ENCODE measurements at places on chromosomes 16 and 17.

DNA sequence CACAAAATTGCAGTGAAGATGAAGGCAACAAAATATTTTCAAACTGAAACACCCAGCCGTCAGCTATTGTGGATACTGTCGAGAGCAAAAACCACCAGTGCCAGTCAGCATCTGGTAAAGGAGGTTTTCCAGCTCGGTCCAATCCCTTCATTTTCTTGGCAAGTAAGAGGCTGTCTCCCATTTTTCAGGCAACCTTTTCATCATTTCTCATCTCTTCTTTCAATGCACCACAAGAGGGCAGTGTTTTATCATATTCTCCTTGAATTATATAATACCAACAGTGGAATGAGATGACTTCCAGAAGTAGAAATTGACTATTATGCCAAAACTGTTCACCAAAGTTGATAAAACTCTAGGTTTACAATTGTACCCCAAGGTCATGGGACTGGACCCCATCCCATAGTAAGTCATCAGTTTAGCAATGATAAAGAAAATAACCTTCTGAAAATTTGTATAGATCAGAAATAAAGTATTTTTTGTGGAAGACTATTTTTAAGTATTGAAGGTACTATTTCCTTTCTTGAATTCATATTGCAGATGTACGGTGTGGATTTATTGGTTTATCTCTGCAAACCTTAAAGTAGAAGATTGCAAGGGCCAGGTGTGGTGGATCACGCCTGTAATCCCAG, 16.8 kb downstream of the NQO1 start:
- no peak for DNase-seq
- peak overlapping the region; percentile 24 for H3K27ac ChIP-seq
- peaks cover 3% of the 10 kb centered on the region for H3K36me3 ChIP-seq
- no peak overlapping the region for H3K4me3 ChIP-seq

DNA sequence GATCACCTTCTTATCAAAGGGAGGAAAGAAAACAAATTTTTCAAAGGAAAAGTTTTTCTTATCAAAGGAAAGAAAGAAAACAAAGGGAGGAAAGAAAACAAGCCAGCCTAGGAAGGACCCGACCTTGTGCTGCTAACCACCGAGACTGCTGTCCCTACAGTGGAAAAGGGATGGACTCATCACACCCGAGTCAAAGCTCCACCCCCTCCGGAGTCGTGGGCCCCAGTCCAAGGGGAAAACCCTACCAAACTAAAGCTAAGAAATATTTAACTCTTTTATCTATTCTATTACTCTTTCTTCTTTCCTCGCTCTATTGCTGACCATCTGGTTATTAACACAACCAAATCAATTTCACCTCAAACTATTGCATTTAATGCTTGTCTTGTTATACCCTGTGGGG, 6.1 kb upstream of the ENDOV start:
- peaks cover 17% of the 10 kb centered on the region for H3K27me3 ChIP-seq
- no peak overlapping the region for H3K27ac ChIP-seq
- peaks cover 6% of the 10 kb centered on the region for H3K4me1 ChIP-seq
- no peak overlapping the region for H3K4me3 ChIP-seq
- DNase-seq, result no peak
- H3K36me3 ChIP-seq, result no peaks in the 10 kb centered on the region

DNA sequence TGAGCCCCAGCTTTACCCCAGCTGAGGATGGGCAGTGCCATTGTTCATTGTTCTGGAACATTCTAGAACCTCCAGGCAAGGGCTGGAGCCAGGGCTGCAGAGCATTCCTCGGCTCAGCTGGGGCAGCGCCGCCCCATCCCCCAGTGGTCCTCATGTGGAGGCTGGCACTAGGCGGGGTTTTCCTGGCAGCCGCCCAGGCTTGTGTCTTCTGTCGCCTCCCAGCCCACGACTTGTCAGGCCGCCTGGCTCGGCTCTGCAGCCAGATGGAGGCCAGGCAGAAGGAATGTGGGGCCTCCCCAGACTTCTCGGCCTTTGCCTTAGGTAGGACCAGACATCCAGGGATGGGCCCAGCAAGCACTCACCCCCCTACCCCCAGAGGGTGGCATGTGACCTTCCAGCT, at the start of gene TMEM95:
Gene TMEM95, plus strand, starts transcription at position 104 of the 400 bp plus-strand sequence. Its CDS starts 49 bp downstream, at position 153.
- H3K27ac ChIP-seq, result peak within 1 kb of the TSS; percentile 91
- no peaks in the 10 kb centered on the region for H3K27me3 ChIP-seq
- DNase-seq, result no peak
- no peaks in the 10 kb centered on the region for H3K36me3 ChIP-seq

DNA sequence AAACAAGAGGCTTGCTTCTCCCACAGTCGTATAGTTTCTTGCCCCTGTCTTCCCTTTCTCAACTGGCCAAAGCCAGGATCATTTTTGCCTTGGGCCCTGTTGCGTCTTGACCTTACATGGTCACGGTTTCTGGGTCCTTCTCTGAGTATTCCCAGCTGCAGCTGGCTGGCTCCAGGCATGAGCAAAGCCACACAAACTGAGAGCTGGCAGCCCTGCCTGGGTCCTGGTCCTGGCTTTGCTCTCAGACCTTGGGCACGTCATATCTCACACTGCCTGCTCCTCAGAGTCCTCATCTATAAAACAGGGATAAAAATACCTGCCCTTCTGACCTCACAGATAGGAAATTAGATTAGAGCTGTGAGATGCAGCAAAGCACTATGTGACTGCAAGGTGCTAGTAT, 277.6 kb downstream of the CBLN1 start:
- H3K4me1 ChIP-seq, result peaks cover 13% of the 10 kb centered on the region
- H3K27me3 ChIP-seq, result peaks cover 16% of the 10 kb centered on the region

DNA sequence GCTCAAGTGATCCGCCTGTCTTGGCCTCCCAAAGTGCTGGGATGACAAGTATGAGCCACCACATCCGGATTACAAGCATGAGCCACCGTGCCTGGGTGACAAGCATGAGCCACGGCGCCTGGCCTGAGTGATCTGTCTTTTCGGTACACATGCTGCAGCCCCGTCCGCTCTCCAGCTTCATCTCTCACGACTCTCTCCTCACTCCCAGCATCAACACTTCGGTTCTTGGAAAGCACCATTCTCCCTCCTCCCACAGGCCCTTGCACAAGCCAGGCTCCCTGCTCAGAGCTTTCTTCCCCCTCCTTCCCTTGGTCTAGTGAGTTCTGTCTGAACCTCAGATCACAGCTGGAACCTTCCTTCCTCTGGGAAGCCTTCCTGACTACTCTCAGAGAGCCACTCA, 6.5 kb upstream of the NCBP3 start:
- DNase-seq, result no peak
- no peak overlapping the region for H3K27ac ChIP-seq
- no peaks in the 10 kb centered on the region for H3K4me1 ChIP-seq
- no peaks in the 10 kb centered on the region for H3K36me3 ChIP-seq
- peaks cover 3% of the 10 kb centered on the region for H3K27me3 ChIP-seq

DNA sequence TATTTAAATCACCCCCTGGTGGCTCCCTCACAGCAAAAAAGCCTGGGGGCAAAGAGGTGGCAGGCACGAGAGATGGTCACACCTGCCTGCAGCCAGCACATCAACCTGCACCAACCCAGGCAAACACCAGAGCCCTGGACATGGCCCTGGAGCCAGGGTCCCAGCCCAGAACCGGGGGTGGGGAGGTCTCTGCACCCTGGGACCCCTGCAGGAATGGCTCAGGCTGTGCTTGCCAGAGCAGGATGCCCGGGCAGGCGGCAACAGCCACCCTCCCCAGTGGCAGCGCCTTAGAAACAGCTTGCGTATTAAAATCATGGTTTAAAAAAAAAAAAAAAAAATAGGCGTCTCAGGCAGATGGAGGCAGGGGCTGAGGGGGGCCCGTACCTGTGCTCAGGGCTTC, 16.2 kb downstream of the MYBBP1A start:
- no peak for DNase-seq
- no peaks in the 10 kb centered on the region for H3K36me3 ChIP-seq
- no peak overlapping the region for H3K4me3 ChIP-seq
- H3K27ac ChIP-seq, result no peak overlapping the region
- H3K4me1 ChIP-seq, result peaks cover 4% of the 10 kb centered on the region

- H3K4me1 ChIP-seq, result peaks cover 21% of the 10 kb centered on the region
- H3K36me3 ChIP-seq, result peaks cover 9% of the 10 kb centered on the region
- DNase-seq, result no peak
- no peak overlapping the region for H3K4me3 ChIP-seq
These were observed 34.8 kb downstream of the MMD start for GRCh38 chr17:55386796-55387332.

GRCh38 chr16:57000271-57001025, 11.1 kb downstream of the NLRC5 start:
- H3K4me3 ChIP-seq, result no peak overlapping the region
- no peaks in the 10 kb centered on the region for H3K4me1 ChIP-seq
- peaks cover 14% of the 10 kb centered on the region for H3K27me3 ChIP-seq

DNA sequence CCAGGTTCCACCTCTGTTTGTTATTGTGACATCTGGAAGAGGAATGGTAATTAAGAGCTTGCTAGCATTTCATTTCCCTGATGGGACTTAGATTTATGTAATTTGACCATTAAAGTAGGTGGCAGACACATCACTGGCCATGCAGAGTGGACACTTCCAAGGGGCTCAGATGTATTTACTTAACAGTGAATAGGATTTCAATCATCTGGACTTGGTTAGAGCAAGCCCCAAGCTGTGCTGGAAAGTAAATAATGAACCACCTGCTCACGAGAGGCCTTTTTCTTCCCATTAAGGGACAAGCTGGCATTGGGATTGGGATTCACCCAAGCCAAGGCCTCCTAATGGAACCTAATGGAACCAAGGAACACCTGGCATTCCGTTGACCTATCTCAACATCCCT, 395.3 kb downstream of the HS3ST4 start:
- H3K36me3 ChIP-seq, result no peaks in the 10 kb centered on the region
- no peak for DNase-seq
- H3K27me3 ChIP-seq, result no peaks in the 10 kb centered on the region
- no peak overlapping the region for H3K4me3 ChIP-seq
- peaks cover 3% of the 10 kb centered on the region for H3K4me1 ChIP-seq

DNA sequence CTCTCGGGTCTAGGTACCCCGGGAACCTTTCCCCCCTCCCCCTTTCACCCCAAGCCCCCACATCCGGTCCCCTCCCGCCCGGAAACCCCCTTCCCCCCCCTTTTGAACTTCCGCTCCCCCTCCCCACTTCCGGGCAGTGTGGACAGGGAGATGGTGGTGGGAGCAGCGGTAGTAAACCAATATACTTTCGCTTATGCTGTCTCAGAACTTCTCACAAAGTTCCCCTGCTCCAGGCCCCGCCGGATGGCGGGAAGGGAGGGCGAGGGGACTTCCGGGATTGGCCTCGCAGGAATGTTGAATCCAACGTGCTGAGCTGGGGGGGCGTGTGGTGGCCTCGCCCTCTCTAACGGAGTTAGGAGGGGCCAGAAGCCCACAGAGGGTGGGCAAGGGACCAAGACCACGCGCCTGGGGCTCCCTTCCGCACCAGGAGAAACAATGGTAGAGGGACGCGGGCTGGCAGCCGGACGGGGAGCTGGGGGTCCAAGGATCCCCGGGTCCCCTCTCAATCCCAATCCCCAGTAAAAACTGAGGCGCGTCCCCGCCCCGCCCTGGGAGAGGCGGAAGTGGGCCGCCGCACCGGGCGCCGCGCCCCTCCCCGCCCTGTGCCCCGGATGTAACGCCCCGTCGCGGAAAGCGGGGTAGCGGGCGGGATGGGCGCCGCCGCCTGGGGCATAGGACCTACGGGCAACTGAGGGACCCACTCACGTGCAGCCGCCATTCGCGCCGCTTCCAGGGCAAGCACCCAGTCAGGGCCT, 742 bp downstream of the PFN1 start:
- peaks cover 37% of the 10 kb centered on the region for H3K4me1 ChIP-seq
- no peaks in the 10 kb centered on the region for H3K27me3 ChIP-seq
- DNase-seq, result no peak
- H3K36me3 ChIP-seq, result peaks cover 13% of the 10 kb centered on the region

DNA sequence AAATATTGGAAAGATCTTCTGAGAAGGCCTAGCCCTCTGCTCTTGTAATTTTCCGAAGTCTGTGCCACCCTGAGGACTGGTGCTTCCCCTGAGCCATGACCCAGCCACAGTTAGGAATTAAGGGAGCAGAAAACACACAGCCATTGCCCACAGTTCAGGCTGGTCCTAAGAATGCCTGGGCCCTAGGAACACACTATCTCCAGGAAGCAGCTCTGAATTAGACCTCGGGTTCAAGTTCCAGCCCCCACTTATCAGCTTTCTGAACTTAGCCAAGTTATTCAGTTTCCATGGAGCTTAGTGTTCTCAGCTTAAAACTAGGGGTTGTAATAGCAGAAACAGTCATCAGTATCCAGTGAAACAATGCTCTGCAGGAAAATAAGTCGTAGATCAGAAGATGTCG, 56.0 kb downstream of the CDH13 start:
- no peak overlapping the region for H3K27ac ChIP-seq
- H3K27me3 ChIP-seq, result peaks cover 3% of the 10 kb centered on the region
- no peak for DNase-seq
- H3K36me3 ChIP-seq, result no peaks in the 10 kb centered on the region

DNA sequence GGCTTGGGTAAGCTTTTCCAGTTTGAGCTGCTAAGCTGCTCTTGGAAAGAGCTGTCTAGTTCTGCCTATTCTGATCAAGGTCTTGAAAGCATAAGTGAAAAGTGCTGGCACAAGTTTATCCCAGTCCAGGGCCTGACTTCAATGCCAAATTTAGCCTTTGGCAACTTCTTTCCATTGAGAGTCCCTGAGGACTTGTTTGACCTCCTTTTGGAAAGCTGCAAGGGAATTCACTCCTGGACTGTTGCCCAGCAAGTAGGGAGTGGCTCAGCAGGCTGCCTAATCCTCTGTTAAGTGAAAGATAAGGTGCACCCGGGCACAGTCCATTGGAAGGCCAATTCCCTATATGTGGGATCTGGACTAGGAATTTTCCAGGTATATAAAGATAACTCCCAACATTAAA, 16.0 kb upstream of the TANC2 start:
- no peak overlapping the region for H3K4me3 ChIP-seq
- no peaks in the 10 kb centered on the region for H3K36me3 ChIP-seq
- DNase-seq, result no peak

DNA sequence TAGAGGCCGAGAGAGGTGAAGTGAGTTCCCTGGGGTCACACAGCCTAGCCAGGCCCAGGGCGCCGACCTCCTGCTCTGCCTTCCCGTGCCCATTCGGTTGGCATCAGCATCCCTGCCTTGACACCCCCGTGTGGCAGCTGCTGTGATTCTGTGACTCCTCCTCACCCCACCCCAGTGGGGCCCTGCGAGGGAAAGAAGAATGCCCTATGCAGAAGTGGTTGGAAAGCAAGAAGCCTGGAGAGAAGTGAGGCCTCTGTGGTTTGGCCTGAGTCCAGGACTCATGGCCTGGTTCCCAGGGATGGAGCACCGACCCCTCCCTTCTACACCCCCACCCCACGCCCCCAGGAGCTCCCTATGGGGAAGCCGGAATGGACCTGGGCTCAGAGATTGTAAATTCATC, 296.2 kb downstream of the SEC14L1 start:
- DNase-seq, result no peak
- H3K27me3 ChIP-seq, result no peaks in the 10 kb centered on the region
- no peak overlapping the region for H3K27ac ChIP-seq

All from type B pancreatic cell (in vitro differentiated cells).